ENCODE measurements at places on chromosomes 16 and 17. TPM values are rescaled to one million over a fixed set of nuclear protein-coding genes. Genes with fewer than 3 reads are reported as not detected.

DNA sequence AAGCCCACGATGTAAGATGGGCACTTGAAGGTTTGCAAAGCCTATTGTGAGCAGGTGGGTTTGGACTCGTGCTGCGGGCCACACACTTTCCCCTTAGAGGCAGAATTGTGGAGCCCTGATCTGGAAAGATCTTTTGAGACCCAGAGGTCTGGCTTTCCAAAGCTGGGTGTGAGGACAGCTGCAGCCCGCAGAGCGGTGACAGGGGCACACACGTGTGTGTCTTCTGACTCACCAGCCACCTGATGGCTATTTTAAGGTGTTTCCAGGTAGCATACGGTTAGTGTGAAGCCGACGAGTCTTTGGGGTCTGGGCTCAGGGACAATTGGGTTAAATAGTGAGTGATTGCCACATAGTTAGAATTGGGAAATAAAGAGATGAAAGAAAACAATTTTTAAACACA lies 108.9 kb upstream of the GSE1 start:
- no peak for DNase-seq

- DNase-seq: no peak
These were observed 166.5 kb downstream of the LAT start for GRCh38 chr16:29151317-29151716.

ENDOV gene
- 46.6 TPM for polyA plus RNA-seq

CDH3 gene
- polyA plus RNA-seq: 39.6 TPM

GRCh38 chr17:20999044-20999573 lies 43.7 kb downstream of the USP22 start:
- no peak for DNase-seq

PPP1R9B gene
- polyA plus RNA-seq: 67.3 TPM
